ENCODE measurements at places on chromosomes 3 and 15. TPM values are rescaled to one million over a fixed set of nuclear protein-coding genes. Genes with fewer than 3 reads are reported as not detected.

DNA sequence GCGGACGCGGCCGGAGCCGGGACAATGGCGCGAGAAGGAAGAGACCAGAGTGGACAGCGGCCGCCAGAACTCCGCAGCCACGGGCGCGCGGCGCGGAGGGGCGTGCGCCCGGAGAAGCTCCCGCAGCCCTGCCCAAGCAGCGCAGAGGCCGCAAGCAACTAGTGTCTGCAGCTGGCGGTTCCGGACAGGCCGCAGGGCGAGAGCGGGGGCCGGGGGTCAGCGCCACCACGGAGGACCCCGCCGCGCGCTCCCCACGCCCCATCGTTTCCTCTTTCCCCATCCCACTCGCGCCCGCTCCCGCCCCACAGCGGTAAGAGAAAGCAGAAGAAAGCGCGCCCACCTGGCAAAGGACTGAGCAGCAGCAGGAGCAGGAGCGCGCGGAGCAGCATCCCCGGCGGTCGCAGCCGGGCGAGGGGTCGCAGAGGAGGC is 440 bp downstream of the PRTG start:
- H3K4me1 ChIP-seq = no peaks in the 10 kb centered on the region
- peak overlapping the region; percentile 46 for H3K4me3 ChIP-seq
- H3K27me3 ChIP-seq = no peaks in the 10 kb centered on the region
- peak overlapping the region; percentile 69 for H3K27ac ChIP-seq
- H3K36me3 ChIP-seq = no peaks in the 10 kb centered on the region

DNA sequence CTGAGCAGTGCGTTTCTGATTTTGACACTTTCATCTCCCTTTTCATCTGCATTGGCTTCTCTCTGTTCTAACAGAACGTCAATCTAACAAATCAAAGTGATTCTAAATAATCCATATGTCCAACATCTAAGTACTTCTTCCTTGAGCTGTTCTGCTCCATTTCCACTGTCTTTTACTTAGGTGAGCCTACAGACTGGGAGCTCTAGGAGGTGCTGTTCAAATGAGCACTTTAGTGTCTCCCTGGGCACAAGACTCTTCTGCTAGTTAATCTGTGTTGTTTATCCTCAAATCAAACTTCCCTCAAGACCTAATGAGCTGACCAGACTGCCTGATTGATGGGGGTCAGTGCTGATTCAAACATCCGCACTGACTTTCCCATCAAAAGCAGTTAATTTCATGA is 408.1 kb downstream of the WDR72 start:
- no peaks in the 10 kb centered on the region for H3K27me3 ChIP-seq
- H3K4me1 ChIP-seq = no peaks in the 10 kb centered on the region
- H3K27ac ChIP-seq = no peak overlapping the region
- DNase-seq = no peak
- no peak overlapping the region for H3K4me3 ChIP-seq

- DNase-seq = no peak
- H3K36me3 ChIP-seq = no peaks in the 10 kb centered on the region
- no peak overlapping the region for H3K27ac ChIP-seq
- no peaks in the 10 kb centered on the region for H3K27me3 ChIP-seq
- H3K4me3 ChIP-seq = no peak overlapping the region
Measured at GRCh38 chr3:55630280-55630920, 143.3 kb upstream of the WNT5A start.

DNA sequence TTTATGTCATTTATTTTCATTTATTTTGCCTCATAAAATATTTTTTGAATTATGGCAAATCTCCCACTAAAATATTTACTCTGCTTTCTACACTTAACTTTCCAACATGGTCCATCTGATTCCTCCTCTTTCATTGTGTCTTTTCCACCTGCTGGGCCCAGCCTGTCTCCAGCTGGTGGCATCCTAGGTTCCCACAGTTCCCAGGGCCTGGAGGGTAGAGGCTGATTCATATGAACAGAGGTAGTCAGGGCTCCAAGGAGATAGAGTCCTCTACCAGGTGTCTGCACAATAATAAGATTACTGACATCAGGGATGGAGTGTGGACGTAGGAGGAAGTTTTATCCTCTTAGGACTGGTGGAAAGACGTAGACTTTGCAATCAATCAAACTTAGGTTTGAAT is 14.3 kb downstream of the ZBTB38 start:
- peaks cover 6% of the 10 kb centered on the region for H3K4me1 ChIP-seq
- no peak overlapping the region for H3K27ac ChIP-seq
- H3K36me3 ChIP-seq = peaks cover 8% of the 10 kb centered on the region
- H3K27me3 ChIP-seq = no peaks in the 10 kb centered on the region
- DNase-seq = no peak

DNA sequence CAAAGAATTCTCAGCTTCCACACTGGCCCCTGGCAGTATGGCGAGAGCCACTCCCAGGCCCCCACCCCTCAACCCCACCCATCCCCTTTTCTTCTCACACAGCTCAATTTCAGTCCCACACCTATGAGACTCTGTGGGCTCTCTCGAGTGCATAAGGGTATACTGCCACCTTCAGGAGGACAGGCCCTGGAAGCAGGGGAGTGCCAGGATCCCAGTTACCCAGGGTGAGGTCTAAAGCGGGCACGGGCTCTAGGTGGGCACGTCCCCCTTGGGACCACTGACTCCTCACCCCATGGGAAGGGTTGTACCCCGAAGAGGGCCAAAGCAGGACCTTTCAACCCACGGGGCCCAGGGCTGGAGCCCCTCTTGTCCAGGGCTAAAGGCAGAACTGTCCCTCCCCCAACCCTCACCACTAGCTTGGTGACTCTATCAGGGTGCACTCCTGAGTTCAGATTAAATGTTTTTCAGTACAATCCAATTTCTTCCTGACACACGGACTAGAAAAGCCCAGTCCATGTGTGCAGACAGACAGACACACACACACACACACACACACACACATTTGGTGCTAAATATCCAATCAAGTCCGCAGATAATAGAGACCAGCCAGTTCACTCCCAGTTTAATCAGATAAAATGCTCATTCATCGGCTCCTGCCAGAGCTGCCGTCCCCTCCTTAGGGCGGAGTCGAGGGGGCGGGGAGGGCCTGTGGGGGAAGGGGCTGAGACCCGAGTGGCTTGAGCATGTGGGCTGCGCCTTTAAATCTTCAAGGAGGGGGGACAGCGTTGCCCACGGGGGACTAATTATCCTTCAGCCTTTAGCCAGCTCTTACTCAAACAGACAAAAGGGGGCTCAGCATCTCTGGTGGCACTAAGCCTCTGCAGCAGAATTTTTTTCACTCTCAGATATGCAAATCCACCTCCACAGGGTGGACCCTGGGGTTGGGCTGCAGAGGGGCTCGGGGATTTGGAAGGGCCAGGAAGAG is 59.3 kb downstream of the CYP11A1 start:
- H3K4me1 ChIP-seq = no peaks in the 10 kb centered on the region
- peak; percentile 55 for DNase-seq
- peaks cover 5% of the 10 kb centered on the region for H3K27me3 ChIP-seq
- no peaks in the 10 kb centered on the region for H3K36me3 ChIP-seq

- H3K4me1 ChIP-seq = no peaks in the 10 kb centered on the region
- no peaks in the 10 kb centered on the region for H3K27me3 ChIP-seq
- no peak for DNase-seq
Measured at GRCh38 chr3:121411523-121411922, 134.3 kb downstream of the POLQ start.

- H3K27me3 ChIP-seq = no peaks in the 10 kb centered on the region
- H3K4me3 ChIP-seq = no peak overlapping the region
- H3K4me1 ChIP-seq = no peaks in the 10 kb centered on the region
- no peak for DNase-seq
- no peaks in the 10 kb centered on the region for H3K36me3 ChIP-seq
Measured at GRCh38 chr3:66539466-66539989, 38.7 kb upstream of the LRIG1 start.

DNA sequence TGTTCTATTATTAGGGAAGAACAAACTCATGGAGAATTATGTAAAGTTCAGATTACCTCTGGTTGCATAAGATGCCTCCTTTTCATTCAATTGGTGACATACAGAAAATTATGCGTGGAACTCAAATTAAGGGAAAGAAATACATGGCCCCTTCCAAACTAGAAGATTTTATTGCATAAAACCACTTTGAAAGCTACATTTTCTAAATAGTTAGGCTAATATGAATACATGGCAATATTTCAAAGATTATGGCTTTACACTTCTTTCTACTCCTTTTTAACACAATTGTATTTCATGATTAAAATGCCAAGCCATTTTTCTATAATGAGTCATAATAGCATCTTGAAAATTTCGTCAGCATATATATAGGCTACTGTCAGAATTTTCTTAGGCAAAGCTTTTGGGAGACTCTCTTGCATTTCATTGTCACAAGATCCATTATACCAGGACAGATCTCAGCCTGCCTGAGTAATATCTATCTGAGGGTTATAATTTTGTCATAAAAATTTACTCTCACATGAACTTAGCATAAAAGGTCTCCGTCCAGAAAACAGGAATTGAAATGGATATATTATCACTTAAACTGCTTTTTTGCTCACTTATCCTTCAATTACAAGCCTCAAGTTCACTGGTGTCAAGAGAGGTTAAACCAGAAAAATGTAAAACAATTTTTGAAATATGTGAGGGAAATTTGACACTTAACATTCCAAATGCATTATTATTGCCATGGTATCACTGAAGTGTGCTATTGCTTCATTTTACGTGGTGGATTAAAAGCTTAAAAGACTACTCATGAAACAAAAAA is 37.1 kb downstream of the CPA3 start:
- no peak for DNase-seq
- no peaks in the 10 kb centered on the region for H3K4me1 ChIP-seq
- H3K27ac ChIP-seq = no peak overlapping the region
- H3K4me3 ChIP-seq = no peak overlapping the region

DNA sequence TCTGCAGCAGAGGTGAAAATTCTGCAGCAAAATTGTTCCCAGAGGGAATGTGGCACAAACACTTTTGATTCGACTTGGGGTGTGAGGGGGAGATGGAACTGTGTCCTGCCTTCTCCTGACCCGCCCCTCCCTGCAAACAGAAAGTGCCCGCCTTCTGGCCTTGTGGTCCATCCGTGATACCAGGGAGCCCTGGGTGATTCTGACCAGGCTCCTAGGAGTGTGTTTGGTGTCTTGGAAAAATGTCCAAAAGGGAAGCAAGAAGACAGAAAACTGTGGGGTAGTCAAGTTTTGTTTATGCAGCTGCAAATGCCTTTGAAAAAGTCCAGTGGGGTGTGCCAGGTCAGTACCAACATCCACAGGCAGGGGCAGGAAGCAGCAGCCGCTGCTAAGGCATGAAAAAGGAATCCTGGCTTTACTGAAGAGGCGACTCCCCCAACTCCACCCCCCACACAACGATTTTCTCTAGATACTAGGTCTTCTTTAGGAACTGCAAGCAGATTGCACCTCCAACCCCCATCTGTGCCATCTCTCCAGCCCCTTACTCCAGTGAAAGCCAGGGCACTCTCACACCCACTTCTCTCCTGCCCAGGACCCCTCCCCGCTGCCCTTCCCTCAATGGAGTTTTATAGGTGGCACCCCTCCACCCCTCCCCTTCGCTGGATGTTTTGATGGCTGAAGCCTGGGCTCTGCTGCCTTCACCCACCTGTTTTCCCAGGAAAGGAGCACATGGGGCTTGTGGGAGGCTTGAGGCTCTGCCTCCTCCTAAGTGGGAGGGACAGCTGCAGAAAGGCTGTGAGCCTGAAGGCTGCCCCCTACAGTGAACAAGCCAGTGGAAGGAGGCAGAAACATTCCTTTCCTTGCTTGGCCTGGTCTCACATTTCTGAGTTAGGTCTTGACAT is 82.4 kb upstream of the HERC1 start:
- DNase-seq = no peak
- no peaks in the 10 kb centered on the region for H3K4me1 ChIP-seq
- H3K4me3 ChIP-seq = no peak overlapping the region
- H3K36me3 ChIP-seq = no peaks in the 10 kb centered on the region
- H3K27me3 ChIP-seq = no peaks in the 10 kb centered on the region

DNA sequence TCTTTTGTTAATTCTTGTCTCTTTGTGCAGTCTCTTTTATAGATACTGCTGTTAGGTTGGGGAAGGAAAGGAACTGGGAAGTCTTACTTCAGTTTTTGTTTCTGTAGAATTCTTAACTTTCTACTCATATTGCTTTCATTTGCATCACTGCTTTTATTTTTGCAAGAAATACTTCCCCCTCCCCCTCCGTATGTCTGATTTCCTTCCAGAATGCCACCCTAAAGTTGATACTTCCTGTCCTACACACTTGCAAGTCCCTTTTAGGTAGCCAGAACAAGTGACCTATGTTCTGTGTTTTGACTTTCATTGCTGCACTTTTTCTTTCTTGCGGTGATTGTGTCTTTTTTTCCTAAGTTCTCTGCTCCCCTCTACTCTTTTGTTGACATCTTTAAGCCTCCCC is 477.4 kb downstream of the RSL24D1 start:
- no peaks in the 10 kb centered on the region for H3K27me3 ChIP-seq
- no peak for DNase-seq
- H3K4me1 ChIP-seq = no peaks in the 10 kb centered on the region

- peaks cover 27% of the 10 kb centered on the region for H3K36me3 ChIP-seq
- no peak overlapping the region for H3K4me3 ChIP-seq
- H3K4me1 ChIP-seq = no peaks in the 10 kb centered on the region
- DNase-seq = no peak
- no peak overlapping the region for H3K27ac ChIP-seq
Measured at GRCh38 chr3:113812854-113813253, 25.7 kb upstream of the GRAMD1C start.

GRCh38 chr15:75186044-75186443 is 15.6 kb upstream of the C15orf39 start:
- no peaks in the 10 kb centered on the region for H3K4me1 ChIP-seq
- H3K27me3 ChIP-seq = no peaks in the 10 kb centered on the region
- H3K4me3 ChIP-seq = no peak overlapping the region
- no peaks in the 10 kb centered on the region for H3K36me3 ChIP-seq
- H3K27ac ChIP-seq = no peak overlapping the region

GRCh38 chr3:123632161-123632655 is 47.4 kb upstream of the HACD2 start:
- H3K27ac ChIP-seq = no peak overlapping the region
- DNase-seq = peak; percentile 43
- no peaks in the 10 kb centered on the region for H3K27me3 ChIP-seq
- no peaks in the 10 kb centered on the region for H3K4me1 ChIP-seq
- no peak overlapping the region for H3K4me3 ChIP-seq

GRCh38 chr3:41710646-41711388 is 251.1 kb downstream of the ULK4 start:
- H3K27me3 ChIP-seq = no peaks in the 10 kb centered on the region
- H3K36me3 ChIP-seq = no peaks in the 10 kb centered on the region
- H3K4me1 ChIP-seq = no peaks in the 10 kb centered on the region
- no peak for DNase-seq

Gene CD96
- 0.74 TPM for total RNA-seq

Gene TLR9
- under 0.01 TPM for total RNA-seq

Gene SLC22A13
- not detected for total RNA-seq

Gene PIERCE2
- total RNA-seq = 2.1 TPM

Gene WDR73
- total RNA-seq = 33.4 TPM

Gene TIMP4
- 34.3 TPM for total RNA-seq

Gene TMEM40
- not detected for total RNA-seq

Gene GAP43
- 1.2 TPM for total RNA-seq

Gene LRRN1
- not detected for total RNA-seq

Gene HYAL1
- 20.8 TPM for total RNA-seq

Gene NKIRAS1
- 13.8 TPM for total RNA-seq

All from adrenal gland (tissue), 19 donors.